ENCODE measurements at places on chromosomes 6 and 20.

- no peak for DNase-seq
Observed at GRCh38 chr6:163705923-163706322, 291.4 kb downstream of the QKI start.

DNA sequence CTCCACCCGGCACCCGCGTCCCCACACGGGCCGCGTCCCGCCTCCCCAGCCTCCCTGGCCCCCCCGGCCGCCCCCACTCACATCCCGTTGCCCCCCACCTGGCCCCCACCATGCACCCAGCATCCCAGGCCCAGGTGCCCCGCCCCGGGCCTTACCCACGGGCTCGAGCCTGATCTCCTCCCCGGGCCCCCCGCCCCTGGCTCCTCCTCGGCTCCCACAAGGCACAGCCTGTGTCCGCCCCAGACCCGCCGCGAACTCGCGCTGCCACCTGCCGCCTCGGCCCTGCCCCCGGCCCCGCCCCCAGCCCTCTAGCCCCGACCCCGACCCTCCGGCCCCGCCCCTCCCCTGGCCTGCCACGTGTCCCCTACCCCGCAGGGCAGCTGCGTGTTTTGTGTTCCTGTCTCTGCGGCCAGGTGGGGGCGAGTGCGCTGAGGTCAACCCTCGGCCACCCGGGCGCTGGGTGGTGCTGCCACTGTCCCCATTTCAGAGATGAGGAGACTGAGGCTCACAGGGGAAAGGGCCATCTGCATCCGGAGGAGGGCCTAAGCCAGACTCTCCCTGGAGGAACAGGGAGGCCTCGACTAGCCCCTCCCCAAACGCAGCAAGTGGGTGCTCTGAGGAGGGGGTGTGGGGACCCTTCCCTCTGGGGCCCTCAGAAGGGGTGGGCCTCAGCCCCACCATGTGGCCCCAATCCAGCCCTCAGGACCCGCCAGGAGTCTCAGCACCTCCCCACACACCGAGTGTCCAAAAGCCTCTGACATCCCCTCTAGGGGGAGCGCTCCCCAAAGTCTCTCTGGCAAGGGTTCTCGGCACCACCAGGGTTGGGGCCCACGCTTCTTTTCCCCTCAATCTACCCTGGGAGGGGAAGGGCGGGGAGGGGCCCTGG lies 99.8 kb downstream of the TAF4 start:
- no peak for DNase-seq

- DNase-seq, result no peak
Observed at GRCh38 chr20:46740214-46740609, 30.8 kb downstream of the SLC2A10 start.

DNA sequence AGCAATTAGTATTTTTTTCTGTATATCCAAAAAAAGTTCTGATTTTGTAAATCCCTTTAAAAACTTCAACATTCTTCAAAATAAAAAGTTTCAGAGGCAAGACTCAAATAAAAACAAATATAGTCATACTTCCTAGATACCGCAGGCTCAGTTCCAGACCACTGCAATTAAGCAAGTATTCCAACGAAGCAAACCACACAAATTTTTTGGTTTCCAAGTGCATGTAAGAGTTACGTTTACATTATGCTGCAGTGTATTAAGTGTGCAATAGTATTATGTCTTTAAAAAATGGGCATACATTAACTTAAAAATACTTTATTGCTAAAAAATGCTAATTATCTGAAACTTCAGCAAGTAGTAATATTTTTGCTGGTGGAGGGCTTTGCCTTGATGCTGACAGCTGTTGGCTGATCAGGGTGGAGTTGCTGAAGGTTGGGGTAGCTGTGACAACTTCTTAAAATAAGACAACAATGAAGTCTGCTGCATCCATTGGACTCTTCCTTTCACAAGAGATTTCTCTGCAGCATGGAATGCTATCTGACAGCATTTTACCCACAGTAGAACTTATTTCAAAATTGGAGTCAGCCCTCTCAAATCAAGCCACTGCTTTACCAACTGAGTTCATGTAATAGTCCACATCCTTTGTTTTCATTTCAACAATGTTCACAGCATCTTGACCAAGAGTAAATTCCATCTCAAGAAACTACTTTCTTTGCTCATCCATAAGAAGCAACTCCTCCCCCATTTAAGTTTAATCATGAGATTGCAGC lies 46.0 kb downstream of the PHIP start:
- DNase-seq, result no peak

DNA sequence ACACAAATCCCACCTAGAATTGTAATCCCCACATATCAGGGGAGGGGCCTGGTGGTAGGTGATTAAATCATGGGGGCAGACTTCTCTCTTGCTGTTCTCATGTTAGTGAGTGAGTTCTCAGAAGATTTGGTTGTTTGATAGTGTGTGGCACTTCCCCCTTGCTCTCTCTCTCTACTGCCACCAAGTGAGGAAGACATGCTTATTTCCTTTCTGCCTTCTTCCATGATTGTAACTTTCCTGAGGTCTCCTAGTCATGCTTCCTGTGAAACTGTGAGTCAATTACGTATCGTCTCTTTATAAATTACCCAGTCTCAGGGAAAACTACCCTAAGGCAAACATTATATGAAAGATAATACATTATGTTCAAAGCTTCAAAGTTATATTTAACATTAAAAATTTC lies 1297.5 kb upstream of the CITED2 start:
- DNase-seq, result no peak

GRCh38 chr6:73085443-73085871 lies 139.8 kb downstream of the KHDC1L start:
- no peak for DNase-seq

- DNase-seq, result peak; percentile 34
Observed at GRCh38 chr20:37627060-37627766, 66.6 kb upstream of the CTNNBL1 start.

DNA sequence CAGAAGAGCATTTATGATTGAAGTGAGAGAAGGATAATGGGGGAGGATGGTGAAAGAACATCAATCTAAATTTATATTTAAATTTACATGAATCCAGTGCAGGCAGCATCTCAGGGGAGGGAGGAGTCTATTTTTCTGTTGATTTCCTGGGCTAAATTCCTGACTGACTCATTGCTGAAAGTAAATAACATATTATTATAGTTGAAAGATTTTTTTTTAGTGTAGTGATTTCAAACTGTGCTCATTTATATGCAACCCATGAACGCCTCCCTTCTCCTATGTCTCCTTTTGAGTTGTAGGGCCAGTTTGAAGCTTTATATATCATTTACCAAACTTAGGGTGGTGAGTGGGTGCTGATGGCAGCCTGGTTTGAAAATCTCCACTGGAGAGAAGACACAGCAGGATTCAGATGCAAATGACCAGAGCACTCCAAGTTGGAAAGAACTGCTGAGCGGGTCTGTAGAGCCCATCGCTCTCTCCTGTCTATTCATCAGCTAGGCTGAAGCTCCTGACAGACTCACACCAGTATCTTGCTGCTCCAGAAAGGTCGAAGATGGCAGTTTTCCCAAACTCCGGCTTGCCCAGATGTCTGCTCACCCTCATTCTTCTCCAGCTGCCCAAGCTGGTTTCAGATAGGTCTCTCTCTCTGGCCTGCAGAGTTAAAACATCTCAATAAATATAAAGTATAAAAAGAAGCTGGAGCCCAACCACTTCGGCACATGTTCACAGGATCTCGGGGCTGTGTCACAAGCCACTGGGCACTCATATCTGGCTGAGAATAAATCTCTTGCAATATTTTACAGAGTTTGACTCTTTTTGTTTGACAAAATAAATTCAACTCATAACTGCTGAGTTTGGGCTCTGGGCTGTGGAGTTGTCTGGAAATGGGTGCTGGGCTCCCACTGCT lies 18.3 kb downstream of the BTN2A1 start:
- DNase-seq, result no peak

DNA sequence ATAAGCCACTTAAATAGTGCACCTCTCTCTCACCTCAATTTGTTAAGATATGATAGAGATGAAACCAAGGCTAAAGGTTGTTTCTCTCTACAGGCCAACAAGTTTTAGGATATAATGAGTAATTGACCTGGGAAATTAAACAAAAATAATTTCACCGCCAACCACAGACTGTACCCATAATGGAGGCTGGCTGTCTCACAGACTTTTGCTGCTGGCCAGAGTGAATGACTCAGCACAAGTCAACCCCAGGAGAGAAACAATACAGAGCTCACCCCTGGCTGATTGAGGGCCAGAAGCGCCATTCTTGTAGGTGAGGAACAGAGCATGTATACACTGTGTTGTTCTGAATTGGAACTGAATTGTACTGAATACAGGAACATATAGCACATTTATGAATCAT lies 99.9 kb downstream of the CAP2 start:
- no peak for DNase-seq

DNA sequence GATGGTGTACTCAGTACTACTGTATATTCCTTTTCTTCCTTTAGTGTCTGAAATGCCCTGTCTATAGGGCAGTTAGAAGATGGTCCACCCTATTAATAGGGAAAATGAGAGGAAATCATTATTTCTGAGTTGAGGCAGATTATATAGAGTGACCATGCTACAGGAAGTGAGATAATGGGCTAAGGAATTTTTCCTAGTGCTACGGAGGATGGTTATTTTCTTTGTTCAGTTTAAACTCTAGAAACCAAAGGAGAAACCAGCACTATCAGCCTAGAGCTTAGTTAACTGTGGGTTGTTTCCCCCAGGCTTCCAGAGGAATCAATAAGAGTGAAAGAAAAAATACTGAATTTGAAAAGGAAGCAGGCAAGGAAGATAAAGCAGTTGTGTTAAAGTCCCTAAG lies 474 bp downstream of the TSBP1 start:
- no peak for DNase-seq

DNA sequence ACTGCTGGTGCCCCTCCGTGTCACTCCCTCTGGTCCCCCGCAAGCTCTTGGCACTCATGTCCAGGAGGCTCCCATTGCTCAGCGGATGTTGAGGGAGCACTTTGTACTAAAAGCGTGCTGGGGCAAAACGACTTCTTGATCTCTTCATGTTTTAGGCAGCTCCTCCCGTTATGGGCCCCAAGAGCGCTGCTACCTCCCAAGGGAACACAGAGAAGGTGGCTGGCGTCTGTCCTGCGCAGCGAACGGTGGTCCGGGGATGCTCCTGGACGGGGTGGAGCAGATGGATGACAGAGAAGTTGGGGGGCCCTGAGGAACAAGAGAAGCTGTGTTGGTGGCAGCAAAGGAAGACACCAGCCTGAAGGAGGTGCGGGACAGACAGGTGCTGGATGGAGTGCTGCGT lies 99.8 kb downstream of the TMEM242 start:
- no peak for DNase-seq

GRCh38 chr6:52545406-52546119 lies 31.3 kb downstream of the TRAM2 start:
- DNase-seq, result no peak

DNA sequence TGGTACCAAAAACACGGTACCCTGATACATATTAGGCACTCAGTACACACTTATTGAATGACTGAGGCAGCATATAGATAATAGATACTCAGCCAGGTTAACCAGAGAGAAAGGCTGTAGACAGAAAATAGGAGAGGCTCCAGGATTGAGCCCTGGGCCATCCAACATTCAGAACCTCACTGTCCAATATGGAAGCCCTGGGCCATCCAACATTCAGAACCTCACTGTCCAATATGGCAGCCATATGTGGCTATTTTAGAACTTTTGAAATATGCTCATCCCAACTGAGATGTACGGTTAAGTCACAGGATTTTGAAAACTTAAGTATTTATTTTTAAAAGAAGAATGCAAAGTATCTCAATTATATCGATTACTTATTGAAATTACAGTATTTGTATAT lies 142.5 kb upstream of the ID4 start:
- no peak for DNase-seq

GRCh38 chr6:5570641-5571040 lies 309.3 kb downstream of the FARS2 start:
- DNase-seq, result no peak

DNA sequence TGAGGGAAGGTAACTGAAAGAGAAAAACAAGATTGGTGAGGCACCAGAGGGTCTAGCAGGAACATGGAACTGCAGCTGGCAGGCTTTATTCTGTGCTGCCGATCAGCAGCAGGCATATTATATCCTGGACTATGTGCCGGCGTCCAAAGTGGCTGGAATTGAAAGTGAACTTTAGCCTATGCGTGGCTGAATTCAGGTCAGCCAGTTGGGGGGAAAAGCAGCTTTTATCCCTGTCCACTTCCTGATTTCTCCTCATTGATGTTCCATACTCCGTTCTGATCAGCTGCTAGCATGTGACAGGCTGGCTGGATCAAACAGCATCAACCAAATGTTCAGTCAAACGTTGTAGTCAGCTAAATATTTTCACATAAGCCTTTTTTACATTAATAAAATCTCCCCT lies 99.0 kb downstream of the CAP2 start:
- no peak for DNase-seq

GRCh38 chr20:3158968-3159431 lies 665 bp downstream of the FASTKD5 start:
- no peak for DNase-seq

GRCh38 chr6:12147557-12148316 lies 135.6 kb downstream of the HIVEP1 start:
- no peak for DNase-seq

GRCh38 chr20:50202677-50203076 lies 12.0 kb downstream of the CEBPB start:
- DNase-seq, result no peak

GRCh38 chr20:54343099-54343498 lies 132.3 kb upstream of the DOK5 start:
- DNase-seq, result no peak

GRCh38 chr6:44624226-44624625 lies 236.7 kb downstream of the CDC5L start:
- no peak for DNase-seq

DNA sequence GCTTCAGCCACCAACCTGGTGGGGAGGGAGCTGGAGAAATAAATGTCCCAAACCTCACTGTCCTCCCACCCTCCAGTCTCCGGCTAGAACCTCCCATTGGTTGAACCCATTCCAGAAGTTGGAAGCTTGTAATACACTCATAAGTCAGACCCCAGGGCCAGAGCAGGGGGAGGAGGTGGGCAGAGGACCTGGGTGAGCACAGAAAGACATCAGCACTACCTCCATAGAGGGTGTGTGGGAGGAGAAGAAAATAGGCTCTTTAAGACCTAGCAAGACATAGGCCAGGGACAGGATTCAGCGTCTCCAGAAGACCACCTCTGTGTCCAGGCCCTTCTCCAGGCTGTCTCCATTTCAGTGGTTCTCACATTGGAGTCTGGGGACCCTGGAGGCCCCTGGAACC lies 73.3 kb upstream of the TOP1 start:
- no peak for DNase-seq

- no peak for DNase-seq
Observed at GRCh38 chr20:58359441-58359840, 29.6 kb upstream of the VAPB start.

All from stimulated activated CD8-positive, alpha-beta memory T cell treated with anti-CD3 and anti-CD28 coated beads, Interleukin-2, amount 100 ng/mL, for 48 hours (primary cell).